ENCODE measurements at places on chromosomes 4 and X. TPM values are rescaled to one million over a fixed set of nuclear protein-coding genes. Genes with fewer than 3 reads are reported as not detected.

The IBSP gene
- not detected for total RNA-seq

The ARHGAP10 gene
- total RNA-seq: 77.3 TPM

DNA sequence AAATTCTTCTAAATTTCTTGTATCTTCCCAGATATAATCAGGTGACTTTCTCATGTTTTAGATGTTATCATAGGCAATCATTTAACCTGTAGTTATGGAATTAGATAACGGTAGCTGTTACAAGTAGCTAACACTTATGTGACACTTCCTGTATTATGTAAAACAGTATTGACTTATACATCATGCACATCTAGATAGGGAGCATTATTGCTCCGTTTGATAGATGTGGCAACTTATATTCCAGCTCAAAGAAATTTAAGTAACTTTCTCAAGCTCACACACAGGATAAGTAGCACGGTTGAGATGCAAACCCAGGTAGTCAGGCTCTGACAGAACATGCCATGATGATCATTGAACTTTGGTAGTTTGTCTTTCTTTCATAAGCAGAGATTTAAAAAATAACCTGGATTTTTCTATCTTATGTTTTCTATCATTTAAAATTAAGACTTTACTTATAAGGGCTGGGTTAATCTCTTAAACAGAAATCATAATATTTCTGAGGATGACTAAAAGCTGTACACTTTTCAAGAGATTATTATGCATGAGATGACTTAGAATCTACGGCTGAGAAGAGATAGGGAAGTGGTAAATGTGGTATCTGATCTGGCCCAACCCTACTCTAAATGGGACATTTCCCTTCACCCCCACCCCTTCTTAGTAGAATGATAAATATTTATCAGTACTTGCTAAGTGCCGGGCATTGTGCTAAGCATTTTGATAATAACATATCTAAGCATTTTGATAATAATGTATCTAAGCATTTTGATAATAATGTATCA lies 69.1 kb upstream of the HPGD start:
- DNase-seq: no peak
- H3K4me3 ChIP-seq: no peak overlapping the region
- H3K27ac ChIP-seq: no peak overlapping the region

The LARP7 gene
- total RNA-seq: 7.3 TPM

DNA sequence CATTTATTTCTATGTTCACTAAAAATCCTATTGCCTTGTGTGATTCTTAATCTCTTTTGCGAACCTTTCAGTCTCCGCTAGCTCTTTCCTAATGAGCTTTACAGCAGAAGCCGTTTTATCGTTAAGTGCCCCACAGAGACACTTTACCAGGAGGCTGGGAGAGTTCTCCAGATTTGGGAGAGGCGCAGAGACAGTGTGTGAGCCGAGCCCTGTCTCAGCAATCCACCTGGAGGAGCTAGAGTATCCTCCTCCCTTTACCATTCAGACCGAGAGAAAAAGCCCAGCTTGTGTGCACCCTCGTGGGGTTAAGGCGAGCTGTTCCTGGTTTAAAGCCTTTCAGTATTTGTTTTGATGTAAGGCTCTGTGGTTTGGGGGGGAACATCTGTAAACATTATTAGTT lies 54.9 kb upstream of the MTM1 start:
- no peak overlapping the region for H3K27ac ChIP-seq
- H3K4me1 ChIP-seq: no peaks in the 10 kb centered on the region
- no peak overlapping the region for H3K4me3 ChIP-seq
- no peak for DNase-seq

DNA sequence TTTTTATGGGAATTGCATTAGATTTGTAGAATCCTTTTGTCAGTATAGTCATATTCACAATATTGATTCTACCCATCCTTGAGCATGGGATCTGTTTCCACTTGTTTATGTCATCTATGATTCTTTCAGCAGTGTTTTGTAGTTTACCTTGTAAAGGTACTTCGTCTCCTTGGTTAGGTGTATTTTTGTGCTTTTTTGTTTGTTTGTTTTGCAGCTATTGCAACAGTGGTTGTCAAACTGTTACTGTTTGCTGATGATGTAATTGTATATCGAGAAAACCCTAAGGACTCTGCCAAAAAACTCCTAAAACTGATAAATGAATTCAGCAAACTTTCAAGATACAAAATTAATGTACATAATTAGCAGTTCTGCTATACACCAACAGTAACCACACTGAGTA lies 127.9 kb upstream of the AR start:
- no peak overlapping the region for H3K4me3 ChIP-seq
- DNase-seq: no peak
- H3K27ac ChIP-seq: no peak overlapping the region
- no peaks in the 10 kb centered on the region for H3K4me1 ChIP-seq

The TMPRSS11D gene
- not detected for total RNA-seq

The ATP11C gene
- 16.4 TPM for total RNA-seq

DNA sequence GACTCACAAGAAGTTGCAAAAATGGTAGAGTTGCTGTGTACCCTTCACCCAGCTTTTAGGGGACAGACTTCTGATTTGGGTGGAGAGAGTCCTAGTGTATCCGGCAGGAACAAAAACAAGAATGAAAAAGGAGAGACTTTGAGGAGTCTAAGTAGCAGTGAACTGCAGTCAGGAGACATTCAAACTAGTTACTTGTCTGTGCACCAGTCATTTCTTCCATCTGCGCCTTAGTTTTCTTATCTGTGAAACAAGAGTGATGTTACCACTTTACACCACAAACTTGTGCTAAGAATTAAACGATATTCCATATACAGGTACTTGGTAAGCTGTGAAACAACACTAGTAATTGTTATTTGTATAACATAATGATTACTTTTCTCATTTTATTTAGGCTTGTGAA lies 47.3 kb downstream of the SH2D1A start:
- no peaks in the 10 kb centered on the region for H3K36me3 ChIP-seq
- H3K4me3 ChIP-seq: no peak overlapping the region
- no peaks in the 10 kb centered on the region for H3K4me1 ChIP-seq

The TMEM184C gene
- 14.2 TPM for total RNA-seq

GRCh38 chrX:119573840-119574393 lies 446 bp upstream of the UBE2A start:
- peak; percentile 73 for DNase-seq
- H3K27ac ChIP-seq: peak overlapping the region; percentile 94
- H3K36me3 ChIP-seq: no peaks in the 10 kb centered on the region

The ZNF275 gene
- total RNA-seq: 2.2 TPM

- no peak for DNase-seq
- no peaks in the 10 kb centered on the region for H3K4me1 ChIP-seq
- H3K4me3 ChIP-seq: no peak overlapping the region
- no peaks in the 10 kb centered on the region for H3K27me3 ChIP-seq
Measured at GRCh38 chr4:22410645-22411247, 105.1 kb downstream of the ADGRA3 start.

GRCh38 chr4:52982255-52982945 lies 120.3 kb downstream of the RASL11B start:
- no peak for DNase-seq
- no peaks in the 10 kb centered on the region for H3K36me3 ChIP-seq
- H3K27me3 ChIP-seq: no peaks in the 10 kb centered on the region
- H3K4me3 ChIP-seq: no peak overlapping the region

The BEND2 gene
- total RNA-seq: not detected

The P2RY4 gene
- 1.3 TPM for total RNA-seq

DNA sequence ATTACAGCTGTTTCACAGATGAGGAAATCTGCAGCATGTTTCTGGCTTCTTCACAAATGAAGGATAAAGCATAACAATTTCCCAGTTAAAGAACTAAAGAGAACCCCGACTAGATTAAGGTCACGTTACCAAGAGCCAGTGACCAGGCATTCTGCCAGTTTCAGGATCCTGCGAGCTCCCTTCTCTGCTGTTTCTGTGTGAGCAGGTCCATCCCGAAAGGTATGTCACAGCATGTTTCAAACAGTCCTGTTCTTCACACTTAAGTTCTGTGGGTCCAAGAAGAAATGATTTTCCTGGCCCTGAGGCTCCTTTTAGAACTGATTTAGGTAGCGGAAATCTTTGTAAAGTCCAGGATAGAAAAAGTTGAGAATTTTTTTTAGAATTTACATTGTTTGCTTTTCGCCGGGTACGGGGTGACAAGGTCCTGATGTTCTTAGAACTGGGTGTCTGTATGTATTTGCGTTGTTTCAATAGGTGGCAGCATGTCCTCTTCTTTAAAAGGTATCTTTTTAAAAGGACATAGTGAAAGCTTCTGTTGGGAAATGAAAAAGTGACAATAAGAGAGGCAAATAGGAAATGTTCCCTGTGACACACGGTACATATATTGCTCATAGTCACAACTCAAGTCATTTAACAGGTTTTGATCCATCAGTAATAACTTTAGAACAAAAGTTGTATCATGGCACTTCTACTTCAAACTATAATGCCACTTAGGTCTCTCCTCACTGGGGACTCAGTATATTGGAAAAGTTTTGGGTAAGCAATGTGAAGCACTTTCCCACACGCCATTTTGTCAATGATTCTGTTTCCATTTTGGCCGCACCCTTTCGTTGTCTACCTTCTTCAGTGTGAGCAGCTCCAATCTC lies 18.4 kb downstream of the IL21 start:
- H3K36me3 ChIP-seq: no peaks in the 10 kb centered on the region
- no peak overlapping the region for H3K4me3 ChIP-seq
- no peaks in the 10 kb centered on the region for H3K4me1 ChIP-seq
- no peak for DNase-seq
- no peak overlapping the region for H3K27ac ChIP-seq

DNA sequence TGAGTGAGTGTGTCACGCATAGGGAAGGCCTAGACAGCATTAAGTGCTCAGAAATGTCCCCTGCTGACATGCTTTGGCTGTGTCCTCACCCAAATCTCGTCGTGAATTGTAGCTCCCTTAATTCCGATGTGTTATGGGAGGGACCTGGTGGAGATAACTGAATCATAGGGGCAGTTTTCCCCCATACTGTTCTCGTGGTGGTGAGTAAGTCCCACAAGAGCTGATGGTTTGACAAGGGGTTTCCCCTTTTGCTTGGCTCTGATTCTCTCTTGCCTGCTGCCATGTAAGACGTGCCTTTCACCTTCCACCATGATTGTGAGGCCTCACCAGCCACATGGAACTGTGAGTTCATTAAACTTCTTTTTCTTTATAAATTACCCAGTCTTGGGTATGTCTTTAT lies 78.0 kb downstream of the NSUN7 start:
- no peak for DNase-seq
- no peaks in the 10 kb centered on the region for H3K27me3 ChIP-seq
- no peak overlapping the region for H3K27ac ChIP-seq
- no peak overlapping the region for H3K4me3 ChIP-seq
- no peaks in the 10 kb centered on the region for H3K4me1 ChIP-seq
- H3K36me3 ChIP-seq: peaks cover 77% of the 10 kb centered on the region

The LNX1 gene
- 4.0 TPM for total RNA-seq

DNA sequence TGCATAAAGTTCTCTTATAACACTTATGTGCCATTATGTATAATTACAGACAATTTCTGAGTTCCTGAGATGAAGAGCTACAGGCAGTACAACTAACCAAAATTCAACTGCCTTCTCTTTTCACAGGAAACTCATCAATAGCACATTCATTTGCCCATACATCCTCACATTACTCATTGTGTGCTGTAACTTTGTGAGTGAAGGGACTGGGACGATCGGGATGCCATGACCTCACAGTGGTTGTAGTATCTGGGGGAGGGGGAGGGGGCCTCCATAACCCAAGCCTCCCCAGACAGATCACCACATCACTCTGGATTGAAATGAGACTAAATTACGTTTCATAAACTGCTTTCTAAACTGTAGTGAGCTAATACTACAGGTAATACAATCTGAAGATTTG lies 60.7 kb downstream of the ABCG2 start:
- H3K27ac ChIP-seq: no peak overlapping the region
- H3K36me3 ChIP-seq: no peaks in the 10 kb centered on the region
- no peak for DNase-seq
- H3K4me1 ChIP-seq: no peaks in the 10 kb centered on the region

The FAM114A1 gene
- 45.7 TPM for total RNA-seq

DNA sequence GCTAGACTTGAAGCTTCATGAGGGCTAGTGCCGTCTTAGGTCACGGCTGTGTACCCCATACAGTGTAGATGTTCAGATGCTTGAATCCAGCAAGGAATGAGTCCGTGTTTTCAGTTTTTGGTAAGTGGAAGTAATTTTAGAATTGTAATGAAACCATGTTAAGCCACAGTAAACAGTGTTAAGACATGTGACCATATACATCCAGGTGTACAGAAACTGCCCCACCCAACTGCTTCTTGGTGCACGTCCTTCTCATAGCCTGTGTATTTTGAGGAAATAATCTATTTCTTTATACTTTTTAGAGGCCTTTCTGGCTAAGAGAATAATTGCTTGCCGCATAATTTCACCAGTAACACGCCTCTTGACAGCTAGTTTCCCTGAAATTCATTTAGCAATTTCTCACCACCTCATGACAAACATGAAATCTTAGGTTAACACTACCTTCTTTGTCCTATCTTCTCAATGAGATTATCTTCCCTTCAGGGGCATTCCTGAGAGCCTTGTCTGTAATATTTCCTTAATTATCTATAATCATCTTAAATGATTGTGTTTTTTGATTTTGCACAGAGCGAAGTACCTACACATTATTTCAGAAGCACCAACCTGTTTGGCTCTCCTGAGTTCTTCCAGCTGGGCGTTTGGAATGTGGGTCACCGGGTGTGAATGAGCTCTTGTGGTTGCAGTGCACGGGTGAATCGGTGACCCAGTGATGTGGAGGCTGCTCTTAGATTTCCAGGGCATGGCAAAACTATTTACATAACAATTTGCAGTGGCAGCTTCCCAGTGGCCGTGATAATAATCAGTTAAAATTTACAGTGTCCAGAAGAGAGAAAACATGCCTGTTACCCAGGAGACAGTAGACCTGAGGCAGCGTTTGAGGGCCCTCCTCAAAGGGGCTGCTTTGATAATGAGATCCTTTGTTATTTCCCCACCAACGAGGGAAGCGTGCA lies 50.2 kb upstream of the TADA2B start:
- peaks cover 5% of the 10 kb centered on the region for H3K36me3 ChIP-seq
- DNase-seq: no peak
- H3K27ac ChIP-seq: no peak overlapping the region
- peaks cover 6% of the 10 kb centered on the region for H3K4me1 ChIP-seq
- H3K27me3 ChIP-seq: no peaks in the 10 kb centered on the region

The ZNF157 gene
- total RNA-seq: not detected

GRCh38 chrX:10620121-10620699 lies at the start of gene MID1:
TSS of gene MID1 (minus strand) at chrX:10620585. CDS start at chrX:10567547, 53,038 bp downstream.
- peaks cover 2% of the 10 kb centered on the region for H3K4me1 ChIP-seq
- DNase-seq: peak; percentile 81
- peak within 1 kb of the TSS; percentile 59 for H3K4me3 ChIP-seq
- H3K27me3 ChIP-seq: no peaks in the 10 kb centered on the region
- H3K27ac ChIP-seq: peak within 1 kb of the TSS; percentile 26

The PPBP gene
- total RNA-seq: not detected

- no peak overlapping the region for H3K4me3 ChIP-seq
- no peak overlapping the region for H3K27ac ChIP-seq
- H3K4me1 ChIP-seq: no peaks in the 10 kb centered on the region
- no peak for DNase-seq
- no peaks in the 10 kb centered on the region for H3K27me3 ChIP-seq
Measured at GRCh38 chr4:88353324-88353723, 25.3 kb upstream of the HERC6 start.

GRCh38 chr4:86220121-86220520 lies 139.7 kb downstream of the MAPK10 start:
- no peaks in the 10 kb centered on the region for H3K4me1 ChIP-seq
- no peak for DNase-seq
- no peaks in the 10 kb centered on the region for H3K36me3 ChIP-seq

The NDP gene
- total RNA-seq: not detected

The C1GALT1C1 gene
- 43.4 TPM for total RNA-seq
